Mucosa of descending colon (tissue), 3 donors: ENCODE measurements at places on chromosomes 1 and 21. TPM values are rescaled to one million over a fixed set of nuclear protein-coding genes. Genes with fewer than 3 reads are reported as not detected.

The BCAR3 gene
- 37.2 TPM for total RNA-seq

DNA sequence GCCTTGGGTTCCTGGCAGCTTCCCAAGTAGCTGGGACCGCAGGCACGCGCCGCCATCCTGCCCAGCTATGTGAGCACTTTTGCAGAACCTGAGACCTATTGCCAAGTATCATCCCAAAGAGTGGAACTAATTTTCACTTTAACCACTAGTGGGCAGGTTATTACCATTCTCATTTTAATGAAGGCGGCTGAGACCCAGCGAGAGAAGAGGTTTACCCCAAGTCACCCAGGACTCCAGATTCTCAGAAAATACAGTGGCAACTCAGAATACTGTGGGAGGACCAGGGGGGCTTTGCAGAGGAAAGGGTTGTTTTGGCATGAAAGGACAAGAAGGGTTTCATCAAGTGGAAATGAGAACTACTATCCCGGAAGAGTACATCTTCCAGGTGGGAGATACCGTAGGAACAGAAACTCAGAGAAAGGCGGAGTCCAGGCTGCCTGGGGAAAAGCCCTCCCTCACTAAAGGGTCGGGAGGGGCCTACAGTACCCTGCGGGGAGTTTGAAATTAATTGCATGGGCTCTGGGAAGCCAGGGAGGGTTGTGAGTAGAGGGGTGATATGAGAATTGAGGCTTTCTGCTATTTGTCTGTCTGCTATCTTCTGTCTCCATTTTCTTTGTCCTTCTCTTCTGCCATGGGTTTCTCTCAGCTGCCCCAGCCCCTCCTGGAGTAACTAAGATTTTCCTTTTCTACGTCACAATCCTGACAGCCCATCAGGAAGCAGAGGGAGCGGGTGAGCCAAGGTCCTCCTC is 7.2 kb upstream of the SEMA4A start:
- no peak for DNase-seq

DNA sequence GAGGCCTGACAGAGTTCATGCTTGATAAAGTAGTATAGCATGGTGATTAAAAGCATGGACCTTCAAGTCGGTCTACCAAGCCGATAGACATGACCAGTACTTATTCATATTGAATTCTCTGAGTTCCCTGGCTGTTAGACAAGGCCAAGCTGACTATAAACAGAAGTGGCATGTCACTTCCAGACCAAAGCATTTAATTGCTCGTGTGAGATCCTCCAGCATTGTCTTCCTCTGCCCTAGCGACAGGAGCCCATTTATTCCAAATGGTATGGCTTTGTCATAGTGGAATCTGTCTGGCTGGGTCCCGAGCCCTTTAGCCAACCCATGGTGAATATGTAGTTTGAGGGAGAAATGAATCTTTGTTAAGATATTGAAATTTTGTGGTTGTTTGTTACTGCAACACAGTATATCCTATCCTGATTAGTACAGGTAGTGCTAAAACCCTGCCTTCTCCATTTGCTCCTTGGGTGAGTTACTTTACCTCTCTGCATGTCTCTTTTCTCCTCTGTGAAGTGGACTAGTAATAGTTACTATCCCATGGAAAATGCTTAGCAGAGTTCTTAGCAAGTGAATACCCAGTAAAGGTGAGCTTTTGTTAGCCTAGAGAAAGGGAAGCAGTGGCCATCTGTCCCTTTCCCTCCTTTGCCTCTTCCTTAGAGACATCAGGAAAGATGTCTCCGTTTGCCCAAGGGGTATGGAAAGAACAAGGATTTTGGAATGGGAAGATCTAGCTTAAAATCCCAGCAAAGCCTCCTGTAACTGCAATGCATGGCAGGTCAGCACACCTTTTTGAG is 77.6 kb upstream of the CD1D start:
- no peak for DNase-seq

The NID1 gene
- total RNA-seq: 7.2 TPM

- no peak for DNase-seq
Measured at GRCh38 chr1:180282401-180283044, 52.5 kb downstream of the LHX4 start.

The KCNAB2 gene
- total RNA-seq: 6.9 TPM

The CYP4Z1 gene
- 0.19 TPM for total RNA-seq

The TMEM82 gene
- 16.8 TPM for total RNA-seq

GRCh38 chr21:15617964-15618363 is 111.8 kb upstream of the USP25 start:
- DNase-seq: no peak

DNA sequence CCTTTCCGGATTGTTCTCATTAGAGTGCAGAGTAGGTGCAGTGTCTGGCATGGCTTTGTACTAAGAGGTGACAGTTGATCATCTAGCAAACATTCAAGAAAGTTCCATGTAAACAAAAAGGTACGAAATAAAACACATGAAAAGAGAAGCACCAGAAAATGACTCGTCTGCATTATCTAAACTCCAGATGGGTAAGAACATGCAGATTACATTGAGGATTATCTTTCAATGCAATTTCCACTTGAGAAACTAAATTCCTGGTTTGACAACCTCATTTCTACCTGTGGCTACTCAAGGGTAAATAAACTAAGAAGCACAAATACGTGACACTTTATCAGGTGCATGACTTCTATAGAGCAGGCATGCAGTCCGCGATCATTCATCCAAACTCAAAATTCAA is 17.6 kb downstream of the SLC30A10 start:
- no peak for DNase-seq

DNA sequence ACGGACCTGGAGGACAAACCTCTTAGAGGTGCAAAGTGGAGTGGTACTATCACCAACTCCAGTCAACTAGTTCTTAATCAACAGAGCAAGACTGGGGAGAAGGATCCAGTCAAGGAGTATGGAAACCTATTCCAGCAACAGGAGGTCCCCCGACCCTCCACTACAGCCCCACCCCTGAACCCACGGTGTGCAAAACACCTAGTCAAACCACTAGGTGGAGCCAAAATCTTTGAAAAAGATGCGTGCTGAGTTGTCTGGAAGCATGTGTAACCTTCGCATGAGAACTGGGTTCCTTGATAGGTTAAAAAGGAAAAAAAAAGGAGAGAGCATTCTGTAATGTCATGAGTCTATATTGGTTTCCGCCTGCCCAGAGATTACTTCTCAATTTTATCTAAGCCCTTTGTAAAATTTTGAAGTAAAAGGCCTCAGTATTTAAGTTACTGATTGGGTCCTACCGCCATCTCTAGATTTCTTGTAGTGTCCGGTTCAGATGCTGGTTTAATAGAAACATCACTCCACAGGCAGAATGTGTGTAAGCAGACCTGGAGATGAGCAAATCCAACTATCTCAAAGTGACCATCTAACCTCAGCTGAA is 81.9 kb upstream of the HAO2 start:
- no peak for DNase-seq

The NGF gene
- 1.6 TPM for total RNA-seq

DNA sequence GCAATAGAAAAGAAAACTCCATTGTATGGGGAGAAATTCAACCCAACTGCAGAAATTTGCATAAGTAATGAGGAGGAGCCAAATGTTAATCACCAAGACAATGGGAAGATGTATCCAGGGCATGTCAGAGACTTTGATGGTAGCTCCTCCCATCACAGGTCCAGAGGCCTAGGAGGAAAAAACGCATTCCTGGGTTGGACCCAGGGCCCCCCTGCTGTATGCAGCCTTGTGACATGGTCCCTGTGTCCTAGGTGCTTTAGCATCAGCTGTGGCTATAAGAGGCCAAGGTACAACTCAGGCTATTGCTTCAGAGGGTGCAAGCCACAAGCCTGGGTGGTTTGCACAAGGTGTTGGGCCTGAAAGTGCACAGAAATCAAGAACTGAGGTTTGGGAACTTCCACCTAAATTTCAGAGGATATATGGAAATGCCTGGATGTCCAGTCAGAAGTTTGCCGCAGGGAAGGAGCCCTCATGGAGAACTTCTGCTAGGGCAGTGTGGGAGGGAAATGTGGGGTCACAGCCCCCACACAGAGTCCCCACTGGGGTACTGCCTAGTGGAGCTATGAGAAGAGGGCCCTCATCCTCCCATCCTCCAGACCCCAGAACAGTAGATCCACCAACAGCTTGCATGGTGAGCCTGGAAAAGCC is 162.3 kb downstream of the TGFB2 start:
- DNase-seq: no peak

The TP73 gene
- 0.63 TPM for total RNA-seq

- DNase-seq: no peak
Measured at GRCh38 chr1:188424176-188424575, 1595.4 kb downstream of the PLA2G4A start.

The GFI1 gene
- total RNA-seq: 7.8 TPM

DNA sequence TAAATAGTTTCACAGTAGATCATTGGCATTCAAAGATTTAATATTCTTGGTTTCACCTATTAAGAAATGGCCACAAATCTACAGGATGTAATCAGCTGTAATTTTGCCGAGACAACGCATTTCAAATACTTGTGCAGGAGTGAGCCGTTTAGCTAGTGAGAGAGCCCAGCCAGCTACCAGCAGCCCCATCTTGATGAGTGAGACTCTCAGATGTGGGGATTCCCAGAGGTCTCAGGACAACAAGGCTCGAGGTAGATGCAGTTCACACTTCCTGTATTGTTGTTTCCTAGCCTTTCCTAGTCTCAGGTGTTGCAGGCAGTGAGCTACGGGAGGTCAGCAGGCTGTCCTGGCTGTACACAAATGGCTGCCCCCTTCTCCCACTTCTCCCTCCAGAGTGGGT is 108.6 kb downstream of the PBX1 start:
- DNase-seq: no peak

- DNase-seq: no peak
Measured at GRCh38 chr1:200328379-200328778, 81.5 kb downstream of the ZNF281 start.

The GRIK1 gene
- total RNA-seq: not detected

The GON4L gene
- 38.7 TPM for total RNA-seq
